ENCODE measurements at places on chromosomes 3 and 15.

DNA sequence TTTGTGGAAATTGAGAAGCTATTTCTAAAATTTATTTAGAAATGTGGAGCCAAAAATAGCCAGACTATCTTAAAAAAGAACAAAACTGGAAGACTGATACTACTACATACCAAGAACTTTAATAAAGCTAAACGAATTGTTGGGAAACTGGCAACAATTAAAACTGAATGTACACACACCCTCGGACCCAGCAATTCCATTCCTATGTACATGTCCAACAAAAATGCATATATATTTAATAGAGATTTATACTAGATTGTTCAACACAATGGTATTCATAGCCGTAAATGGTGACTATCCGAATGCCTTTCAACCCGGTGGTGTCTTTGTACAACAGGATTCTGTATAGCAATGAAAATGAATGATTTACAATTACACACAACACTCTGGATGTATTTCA lies 136.5 kb upstream of the RASGRP1 start:
- DNase-seq: no peak

DNA sequence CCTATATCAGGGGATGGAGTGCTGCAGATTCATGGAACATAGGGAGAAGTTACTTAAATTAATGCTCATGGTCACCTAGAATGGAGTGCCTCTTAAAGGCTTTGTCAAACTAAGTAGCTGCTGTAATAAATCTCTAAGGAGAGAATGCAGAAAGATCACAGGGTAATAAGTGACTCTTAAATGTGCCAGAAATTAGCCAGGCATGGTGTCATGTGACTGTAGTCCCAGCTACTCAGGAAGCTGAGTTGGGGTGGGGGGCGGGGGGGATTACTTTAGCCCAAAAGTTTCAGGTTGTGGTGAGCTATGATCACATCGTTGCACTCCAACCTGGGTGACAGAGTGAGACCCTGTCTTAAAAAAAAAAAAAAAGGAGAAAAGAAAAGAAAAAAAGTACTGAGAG lies 90.9 kb upstream of the ASB14 start:
- DNase-seq: no peak

DNA sequence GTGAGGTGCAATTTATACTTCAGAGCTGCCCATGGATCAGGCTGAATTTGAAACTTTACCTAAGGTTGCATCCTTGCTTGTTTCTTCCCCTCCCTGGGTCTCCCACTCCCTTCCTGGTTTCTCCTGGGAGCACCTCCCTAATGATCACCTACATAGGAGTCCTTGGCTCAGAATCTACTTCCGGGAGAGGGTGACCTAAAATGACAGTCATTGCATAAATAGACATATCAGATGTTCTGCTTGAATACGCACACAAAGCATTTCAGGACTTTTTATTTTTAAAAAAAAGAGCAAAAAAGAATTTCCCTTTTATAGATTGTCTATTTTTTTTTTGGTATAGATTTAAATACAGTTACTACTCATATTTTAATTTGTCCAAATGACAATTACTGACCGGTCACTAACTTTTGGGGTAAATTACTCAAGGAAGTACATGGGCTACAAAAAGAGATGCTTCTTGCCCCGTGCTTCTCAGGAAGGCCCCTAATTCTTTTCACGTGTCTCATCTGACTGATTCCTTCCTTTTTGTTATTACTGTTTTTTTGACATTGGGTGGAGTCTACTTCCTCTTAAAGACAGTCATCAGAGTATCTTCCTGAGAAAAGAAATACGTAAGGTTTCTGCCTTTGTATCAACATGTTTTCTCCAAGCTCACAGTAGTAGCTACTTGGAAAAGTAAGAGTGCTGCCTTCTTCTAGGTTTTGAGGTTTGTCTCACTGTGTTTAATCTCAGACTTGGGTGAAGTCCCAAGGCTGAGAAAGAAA lies 4.9 kb upstream of the MYZAP start:
- DNase-seq: peak; percentile 62

DNA sequence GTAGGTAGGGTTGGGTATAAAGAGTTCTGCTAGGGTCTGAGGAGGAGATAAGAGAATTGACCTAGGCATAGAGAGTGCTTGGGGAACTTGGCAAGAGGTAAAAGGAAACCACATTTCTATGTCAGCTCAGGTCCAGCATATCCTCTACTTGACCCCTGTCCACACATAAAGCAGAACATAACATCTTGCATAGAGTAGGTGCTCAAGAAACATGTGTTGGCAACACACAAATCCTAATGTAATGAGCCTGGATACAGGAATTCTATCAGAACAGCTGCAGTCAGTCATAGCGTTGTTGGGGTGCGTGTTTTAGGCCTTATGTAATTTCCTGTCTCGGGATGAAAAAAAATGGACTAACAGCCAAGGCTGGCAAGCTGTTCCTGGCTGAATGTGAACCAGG lies 35.0 kb upstream of the PLCL2 start:
- peak; percentile 29 for DNase-seq

DNA sequence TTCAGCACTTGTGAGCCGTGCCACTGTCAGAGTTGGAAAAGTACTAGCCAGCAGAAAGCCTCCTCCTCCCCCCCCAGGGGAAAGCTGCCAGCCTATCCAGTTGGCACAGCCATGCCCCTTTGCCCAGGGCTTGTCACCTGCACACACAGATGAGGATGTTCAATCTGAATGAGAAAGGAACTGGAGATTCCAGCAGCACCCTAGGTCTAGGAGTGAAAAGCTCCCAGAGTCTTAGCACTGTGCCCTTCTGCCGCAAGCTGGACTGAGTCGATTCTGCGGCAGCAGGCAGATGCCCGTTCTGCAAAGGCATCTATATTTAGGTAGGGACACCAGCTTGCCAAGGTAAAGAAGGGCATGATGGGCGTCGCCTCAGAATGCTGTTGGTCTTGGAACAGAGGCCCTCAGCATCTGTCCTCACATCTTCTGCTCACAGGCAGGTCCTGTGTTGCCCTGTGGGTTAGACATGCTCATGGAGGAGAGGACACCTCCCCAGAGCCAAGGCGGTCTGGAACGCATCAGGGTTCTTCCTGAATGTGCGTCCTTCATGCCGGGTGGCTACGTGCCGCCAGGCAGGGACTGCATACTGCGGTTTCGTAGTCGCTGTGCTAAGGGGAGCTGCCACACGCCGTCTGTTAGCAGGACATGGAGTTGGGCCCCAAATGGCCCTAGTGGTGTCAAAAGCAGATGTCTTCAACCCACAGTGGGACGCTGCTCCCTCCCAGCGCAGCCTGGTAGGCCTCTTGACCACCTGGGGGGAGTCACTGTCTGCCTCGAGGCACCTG lies 109.5 kb downstream of the VGLL4 start:
- DNase-seq: no peak

DNA sequence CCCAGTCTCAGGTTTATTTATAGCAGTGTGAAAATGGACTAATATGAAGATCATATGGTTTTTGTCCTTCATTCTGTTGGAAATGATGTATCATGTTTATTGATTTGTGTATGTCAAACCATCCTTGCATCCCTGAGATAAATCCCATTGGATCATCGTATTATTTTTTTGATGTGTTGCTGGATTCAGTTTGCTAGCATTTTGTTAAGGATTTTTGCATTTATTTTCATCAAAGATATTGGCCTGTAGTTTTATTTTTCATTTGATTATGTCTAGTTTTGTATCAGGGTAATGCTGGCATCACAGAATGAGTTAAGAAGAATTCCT lies 34.3 kb downstream of the FAIM start:
- DNase-seq: no peak
